HFFc6 (cell line): ENCODE measurements at places on chromosomes 1 and 21. TPM values are rescaled to one million over a fixed set of nuclear protein-coding genes. Genes with fewer than 3 reads are reported as not detected.
A peak's percentile ranks its signal among the peaks of the same experiment; 100 is the strongest.

The CLDN17 gene
- total RNA-seq = not detected in 3 replicates

The OR2M3 gene
- not detected in 3 replicates for total RNA-seq

The GUCA2A gene
- total RNA-seq = not detected in 3 replicates

The IGSF21 gene
- total RNA-seq = not detected in 2 replicates

- DNase-seq = no peak
These were observed 87.3 kb upstream of the IFFO2 start for GRCh38 chr1:19043579-19044443.

DNA sequence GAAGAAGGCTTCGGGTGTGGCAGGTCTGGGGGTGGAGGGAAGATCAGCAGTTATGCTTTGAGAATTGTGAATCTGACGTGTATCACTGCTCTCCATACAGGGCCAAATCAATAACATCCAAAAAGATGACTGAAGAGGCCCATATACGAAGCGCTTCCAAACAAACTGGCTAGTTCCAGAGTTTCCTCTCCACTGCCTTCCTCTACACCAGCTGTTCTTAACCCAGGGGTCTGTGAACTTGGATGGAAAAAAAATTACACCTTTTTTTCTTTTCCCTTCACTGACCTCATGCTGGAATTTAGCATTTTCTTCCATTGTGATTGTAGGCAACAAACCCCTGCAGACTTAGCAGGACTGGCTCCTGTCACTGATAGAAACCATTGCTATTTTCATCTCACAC, 77.1 kb upstream of the NBL1 start:
- no peak for DNase-seq

DNA sequence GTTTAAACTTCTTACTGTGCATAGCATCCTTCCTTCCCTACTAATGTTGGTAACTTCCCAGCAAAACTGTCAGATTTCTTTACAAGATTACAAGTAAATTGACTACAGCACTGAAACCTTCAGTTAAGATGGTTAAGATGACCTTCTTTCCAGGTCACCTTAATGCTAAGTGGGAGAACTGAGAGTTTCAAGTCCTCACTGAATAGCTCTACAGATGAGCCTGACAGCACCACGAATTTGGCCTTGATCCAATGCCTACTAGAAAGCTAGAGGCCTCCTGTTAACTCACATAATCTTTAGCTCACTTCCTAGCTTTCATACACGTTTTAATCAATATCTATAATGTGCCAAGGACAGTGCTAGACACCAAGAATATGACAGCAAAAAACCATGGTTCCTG, 276.0 kb upstream of the PLD5 start:
- no peak for DNase-seq

DNA sequence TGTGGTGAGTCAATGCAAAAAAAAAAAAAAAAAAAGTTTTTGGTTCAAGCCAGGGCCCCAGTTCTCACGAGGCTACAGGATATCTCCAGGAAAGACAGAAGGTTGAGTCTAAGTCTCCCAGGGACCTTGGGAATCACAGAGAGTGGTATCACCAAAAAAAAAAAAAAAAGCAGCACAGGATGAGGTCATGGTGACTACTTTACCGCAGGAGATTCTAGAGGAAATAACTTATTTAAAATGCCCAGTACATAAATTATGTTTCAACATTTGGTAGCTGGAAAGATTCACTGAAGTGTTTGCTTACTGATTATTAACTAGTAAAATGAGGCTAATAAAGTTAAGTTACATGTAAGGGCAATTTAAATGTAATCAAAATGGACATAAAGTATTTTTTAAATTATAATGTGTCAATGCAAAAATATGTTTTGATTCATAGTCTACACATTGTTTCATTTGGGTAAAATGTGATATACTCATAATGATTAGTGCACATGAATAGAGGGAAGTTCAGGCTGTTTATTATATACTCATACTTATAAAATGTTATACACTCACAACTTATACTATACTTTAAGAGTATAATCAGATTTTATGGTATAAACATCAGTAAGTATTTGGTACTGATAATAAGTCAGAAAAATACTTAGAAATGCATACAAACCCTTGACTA, 84.1 kb downstream of the PLPPR5 start:
- peak; percentile 76 for DNase-seq

DNA sequence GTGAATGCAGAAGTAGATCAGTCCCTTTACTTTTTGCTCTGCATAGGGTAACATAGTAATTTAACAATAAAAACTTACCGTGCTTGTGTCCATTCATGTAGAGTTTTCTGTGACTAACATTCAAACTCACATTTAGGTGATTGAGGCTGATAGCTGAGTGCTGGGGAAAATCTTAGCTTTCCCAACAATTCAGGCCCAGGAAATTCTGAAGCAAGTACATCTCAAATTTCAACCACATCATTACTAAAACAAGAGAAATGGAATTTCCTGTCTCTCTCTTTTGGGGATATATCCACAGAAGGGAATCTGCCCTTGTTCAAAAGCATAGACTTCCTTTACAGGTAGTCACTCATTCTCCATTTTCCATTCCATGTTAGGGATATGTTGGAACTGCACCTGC, 33.1 kb upstream of the C1orf146 start:
- DNase-seq = peak; percentile 69

- no peak for DNase-seq
These were observed 113.8 kb downstream of the RHOU start for GRCh38 chr1:228849011-228849541.

GRCh38 chr1:196143602-196144342, 464.5 kb downstream of the KCNT2 start:
- DNase-seq = no peak

GRCh38 chr1:245656189-245656717, 501.5 kb downstream of the KIF26B start:
- DNase-seq = no peak

DNA sequence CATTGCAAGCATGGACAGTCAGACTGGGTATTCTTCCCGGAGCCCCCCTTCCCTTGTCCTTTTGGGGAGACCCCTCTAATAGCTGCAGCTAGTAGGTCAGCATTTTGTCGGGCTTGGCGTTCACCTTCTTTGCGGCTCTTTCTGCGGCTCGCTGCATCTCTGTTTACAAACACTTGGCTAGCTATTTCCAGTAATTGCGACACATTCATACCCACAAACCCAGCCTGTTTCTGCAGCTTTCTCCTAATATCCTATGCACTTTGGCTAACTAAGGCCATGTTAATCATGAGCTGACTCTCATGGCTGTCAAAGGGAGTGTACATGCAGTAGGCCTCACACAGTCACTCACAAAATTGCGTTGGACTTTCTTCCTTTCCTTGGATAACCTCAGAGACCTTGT, 716.4 kb downstream of the AMY1C start:
- DNase-seq = no peak

GRCh38 chr1:240352769-240353168, 259.2 kb downstream of the GREM2 start:
- DNase-seq = no peak

DNA sequence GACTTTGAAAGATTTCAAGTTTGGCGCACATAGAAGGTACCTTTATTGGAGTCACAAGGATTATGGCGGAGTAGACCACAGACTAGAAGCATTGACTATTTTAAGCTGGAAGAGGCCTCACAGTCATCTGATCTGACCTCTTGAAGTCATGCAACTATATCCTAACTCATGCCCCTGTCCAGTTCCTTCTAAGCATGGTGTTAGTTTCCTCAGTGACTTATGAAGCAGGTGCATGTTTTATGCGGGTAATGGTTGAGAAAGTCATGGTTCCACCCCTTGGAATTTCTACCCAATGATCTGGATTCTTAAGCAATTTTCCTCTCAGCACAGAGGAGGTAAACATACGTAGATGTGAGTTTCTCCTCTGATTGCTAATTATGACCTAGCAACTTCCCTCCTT, 11.7 kb downstream of the OLFML3 start:
- no peak for DNase-seq

- peak; percentile 54 for DNase-seq
These were observed 7.1 kb upstream of the SSBP3 start for GRCh38 chr1:54413295-54413694.

DNA sequence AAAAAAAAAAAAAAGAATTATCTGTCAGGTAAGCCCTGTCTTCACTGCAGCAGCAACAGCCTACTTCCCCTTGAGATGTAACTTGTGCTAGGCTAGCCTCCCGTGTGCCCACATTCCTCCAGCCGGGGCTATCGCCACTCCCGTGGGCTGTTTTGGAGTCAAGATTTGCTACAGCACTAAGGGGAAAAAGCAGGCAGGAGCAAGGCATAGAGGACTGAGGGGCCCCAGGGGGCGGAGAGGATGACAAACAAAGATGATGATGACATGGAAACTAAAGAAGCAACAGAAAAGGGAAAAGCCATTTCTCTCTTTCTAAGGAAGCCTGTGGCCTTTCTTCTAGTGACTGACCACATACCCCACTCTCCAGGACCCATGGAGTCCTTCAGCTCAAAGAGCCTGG, 1.9 kb downstream of the TNFAIP8L2 start:
- DNase-seq = no peak

DNA sequence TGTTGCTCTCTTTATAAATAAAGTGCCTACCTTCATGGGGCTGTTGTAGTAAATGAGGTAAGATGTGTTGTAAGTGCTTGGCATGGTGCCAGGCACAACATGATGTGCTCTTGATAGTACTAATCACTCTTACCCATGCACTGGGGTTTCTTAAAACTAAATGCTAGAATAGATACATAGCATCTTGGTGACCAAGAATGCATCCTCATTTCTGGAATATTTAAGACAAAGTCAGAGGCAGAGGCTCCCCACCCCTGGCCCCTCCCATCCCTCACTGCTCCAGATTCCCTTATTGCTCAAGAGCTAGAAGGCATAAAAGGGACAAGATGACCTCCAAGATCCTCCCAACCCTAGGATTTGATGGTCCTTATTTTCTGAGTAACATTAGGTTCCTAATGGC, 61.3 kb downstream of the GLUL start:
- peak; percentile 1 for DNase-seq

DNA sequence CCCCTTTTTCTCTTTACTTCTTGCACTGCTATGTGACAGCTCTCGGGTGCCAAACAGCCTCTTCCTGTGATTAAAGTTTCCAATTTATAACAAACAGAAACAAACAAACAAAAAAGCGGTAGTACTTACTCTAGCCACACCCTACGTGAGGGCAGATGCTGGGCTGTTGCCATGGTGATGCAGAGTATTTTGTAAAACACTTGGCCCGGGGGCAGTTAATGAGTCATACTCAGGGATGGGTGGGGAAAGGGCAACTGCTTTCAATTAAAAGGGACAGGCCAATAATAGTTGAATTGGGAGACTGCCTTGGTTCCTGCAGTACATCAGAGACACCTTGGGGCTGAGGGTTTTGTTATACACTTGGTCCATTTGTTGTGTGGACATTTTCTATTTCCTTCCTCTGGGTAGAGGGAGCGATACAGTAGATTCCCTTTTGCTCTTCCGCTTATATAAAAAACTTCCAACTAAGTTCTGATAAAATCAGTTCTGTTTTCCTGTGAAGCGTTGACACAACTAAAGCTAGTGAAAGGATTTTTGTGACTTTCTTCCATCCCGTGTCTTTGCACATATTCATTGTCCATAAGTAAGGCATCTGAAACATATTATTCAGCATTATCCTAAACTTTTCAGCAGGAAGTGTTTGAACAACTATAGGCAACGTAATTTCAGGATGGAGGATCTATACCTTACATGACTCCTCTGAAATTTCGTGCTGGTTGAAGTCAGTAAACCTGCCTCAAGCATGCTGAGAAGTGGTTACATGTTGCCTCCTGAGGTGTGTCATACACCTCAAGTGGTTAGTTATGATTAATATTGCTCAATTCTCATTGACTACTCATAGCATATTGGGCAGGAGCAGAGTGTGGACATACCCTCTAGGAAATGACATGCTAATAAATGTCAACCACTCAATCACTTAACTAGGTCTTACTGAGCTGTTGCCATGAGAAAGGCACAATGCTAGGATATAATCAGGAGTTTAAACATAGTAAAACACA, 36.7 kb upstream of the THEM4 start:
- peak; percentile 99 for DNase-seq
